Endothelial cell of coronary artery (primary cell): ENCODE measurements at places on chromosomes 16 and 17. TPM values are rescaled to one million over a fixed set of nuclear protein-coding genes. Genes with fewer than 3 reads are reported as not detected.

The SLC5A11 gene
- 0.27 TPM in 1 of 2 replicates, not detected in the other for total RNA-seq

The NACA2 gene
- total RNA-seq: not detected in 2 replicates

The KRTAP3-2 gene
- total RNA-seq: not detected in 2 replicates

The SLC47A1 gene
- total RNA-seq: 3.4 and 4.1 TPM in 2 replicates

The SLFN12L gene
- total RNA-seq: 0.09 TPM in 1 of 2 replicates, not detected in the other

The SLC38A8 gene
- total RNA-seq: not detected in 2 replicates

The GNAO1 gene
- total RNA-seq: under 0.01 TPM in 1 of 2 replicates, not detected in the other

The CCDC40 gene
- total RNA-seq: 1.5 and 2.6 TPM in 2 replicates

The CSF3 gene
- total RNA-seq: 0.47 and 1.5 TPM in 2 replicates

The QRICH2 gene
- 2.9 and 4.1 TPM in 2 replicates for total RNA-seq

The FN3K gene
- total RNA-seq: 2.9 and 5.4 TPM in 2 replicates

The PSKH1 gene
- 14.8 and 21.7 TPM in 2 replicates for total RNA-seq

The ITGB3 gene
- total RNA-seq: 54.6 and 138 TPM in 2 replicates

The MT1A gene
- total RNA-seq: 3.2 and 3.3 TPM in 2 replicates

The CDRT15L2 gene
- total RNA-seq: not detected in 2 replicates

The PIPOX gene
- 2.0 TPM in 2 replicates for total RNA-seq

The KRTAP4-6 gene
- total RNA-seq: not detected in 2 replicates

The FSCN2 gene
- 0.27 and 0.75 TPM in 2 replicates for total RNA-seq

The PRR35 gene
- not detected in 2 replicates for total RNA-seq
